ENCODE measurements at places on chromosomes 2 and 18.

GRCh38 chr2:173969886-173970285, 4.7 kb upstream of the SP3 start:
- DNase-seq = no peak

- no peak for DNase-seq
Measured at GRCh38 chr2:35391736-35392442, 963.7 kb upstream of the CRIM1 start.

- no peak for DNase-seq
Measured at GRCh38 chr2:72824224-72824842, 1.5 kb downstream of the EXOC6B start.

- DNase-seq = no peak
Measured at GRCh38 chr2:36408198-36408703, 52.7 kb downstream of the CRIM1 start.

DNA sequence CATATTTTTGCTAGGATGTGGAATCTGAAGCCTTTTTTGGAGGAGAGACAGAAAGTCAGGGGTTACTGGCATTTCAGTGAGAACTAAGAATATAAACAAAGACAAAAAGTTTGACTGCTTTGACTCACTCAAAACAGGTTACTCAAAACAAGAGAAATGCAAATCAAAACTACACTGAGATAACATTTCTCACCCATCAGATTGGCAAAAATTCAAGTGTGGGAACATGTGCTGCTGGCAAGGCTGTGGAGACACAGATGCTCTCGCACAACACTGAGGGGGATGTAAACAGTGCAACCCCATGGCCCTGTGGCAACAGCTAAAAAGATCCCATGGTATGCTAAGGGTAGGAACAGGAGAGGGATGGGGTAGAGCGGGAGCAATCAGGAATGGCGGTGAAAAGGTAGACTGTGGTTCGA, 86.6 kb downstream of the DTNB start:
- DNase-seq = no peak

DNA sequence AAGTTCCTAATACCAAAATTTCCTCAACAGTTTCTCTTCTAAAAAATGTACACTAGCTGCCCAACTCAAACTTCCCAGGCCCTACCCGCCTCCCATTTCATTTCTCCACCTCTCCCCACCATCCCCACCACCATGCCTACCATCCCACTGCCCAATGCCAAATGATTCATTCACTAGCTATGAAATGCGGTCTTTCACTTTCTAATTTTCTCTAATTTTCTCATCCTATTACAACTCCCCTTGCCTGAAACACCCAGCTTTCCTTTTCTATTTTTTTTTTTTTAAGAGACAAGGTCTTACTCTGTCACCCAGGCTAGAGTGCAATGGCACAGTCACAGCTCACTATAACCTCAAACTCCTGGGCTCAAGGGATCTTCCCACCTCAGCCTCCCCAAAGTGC, 38.4 kb downstream of the KIDINS220 start:
- DNase-seq = no peak

GRCh38 chr18:5107988-5108387, 89.1 kb downstream of the AKAIN1 start:
- no peak for DNase-seq

- no peak for DNase-seq
Measured at GRCh38 chr18:63438181-63438580, 15.9 kb upstream of the VPS4B start.

DNA sequence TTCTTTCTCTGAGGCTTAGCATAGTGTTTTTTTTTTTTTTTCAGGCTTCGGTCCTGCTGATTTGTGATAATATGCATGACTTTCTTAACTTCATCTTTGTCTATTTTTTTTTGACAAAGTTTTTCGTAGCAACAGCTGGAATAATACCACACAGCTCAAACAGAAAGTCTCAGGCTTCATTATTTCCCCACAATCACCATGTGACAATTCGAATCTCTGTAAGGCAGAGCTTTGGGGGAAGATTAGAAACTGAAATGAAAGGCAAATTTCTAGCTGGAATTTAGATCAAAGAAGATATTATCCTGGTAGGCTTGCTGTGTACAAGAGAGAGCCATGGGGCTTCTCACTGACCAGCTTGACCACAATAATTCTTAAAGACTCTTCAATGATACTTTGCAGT, 12.2 kb upstream of the CD28 start:
- no peak for DNase-seq

DNA sequence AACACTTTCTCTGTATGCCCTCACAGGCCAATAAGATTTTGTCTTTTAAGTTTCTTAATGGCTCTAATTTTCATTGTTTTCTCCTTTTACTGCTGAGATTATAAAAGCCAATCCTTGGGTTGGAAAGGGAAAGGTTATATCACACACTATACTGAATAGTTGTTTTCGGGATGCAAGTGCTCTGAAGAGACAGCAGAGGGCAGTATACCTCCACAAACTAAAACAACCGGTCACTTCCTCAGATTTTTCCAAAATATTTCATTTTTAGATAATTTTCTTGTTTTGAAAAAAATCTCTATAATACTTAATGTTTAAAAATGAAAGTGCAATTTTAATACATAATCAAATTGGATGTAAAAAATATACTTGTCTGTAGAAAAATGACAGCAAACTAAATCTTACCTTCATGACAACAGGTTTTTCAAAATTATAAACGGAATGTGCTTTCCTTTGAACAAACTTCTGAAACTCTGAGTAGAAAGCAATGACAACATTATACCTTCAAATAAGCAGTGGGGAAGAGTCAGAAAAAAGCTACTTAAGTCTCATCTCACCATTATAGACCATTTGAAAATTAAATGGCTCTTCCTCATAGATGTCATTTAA, 82.7 kb downstream of the ORC4 start:
- no peak for DNase-seq

DNA sequence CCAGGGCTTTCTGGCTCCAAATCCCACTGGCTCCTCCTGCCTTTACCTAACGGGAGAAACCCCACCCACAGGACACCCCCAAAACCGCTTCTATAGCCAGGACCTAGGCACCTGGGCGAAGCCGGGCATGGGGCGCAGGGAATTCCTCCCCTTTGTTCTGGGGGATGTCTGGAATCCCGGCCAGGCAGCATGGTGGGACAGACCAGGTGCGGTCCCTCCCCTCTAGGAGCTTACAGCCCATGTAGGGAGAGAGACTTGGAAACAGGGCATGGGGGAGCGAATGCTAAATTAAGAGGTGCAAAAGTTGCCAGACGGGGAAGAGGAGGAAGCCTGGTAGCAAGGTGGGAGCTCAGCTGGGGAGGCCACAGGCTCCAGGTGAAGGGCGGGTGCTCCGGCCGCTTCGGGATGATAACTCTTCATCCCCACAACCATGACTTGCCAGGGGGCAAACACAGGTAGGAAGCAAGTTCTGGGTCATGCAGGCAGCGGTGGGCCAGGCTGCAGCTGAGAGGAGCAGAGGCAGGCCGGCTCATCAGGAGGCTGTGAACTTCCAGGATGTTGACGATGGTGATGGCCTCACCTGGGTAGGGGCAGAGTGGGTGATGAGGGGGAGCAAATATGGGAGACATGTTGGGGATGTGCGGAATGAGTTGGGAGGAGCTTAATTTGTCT, 1.3 kb downstream of the TMEM37 start:
- no peak for DNase-seq

DNA sequence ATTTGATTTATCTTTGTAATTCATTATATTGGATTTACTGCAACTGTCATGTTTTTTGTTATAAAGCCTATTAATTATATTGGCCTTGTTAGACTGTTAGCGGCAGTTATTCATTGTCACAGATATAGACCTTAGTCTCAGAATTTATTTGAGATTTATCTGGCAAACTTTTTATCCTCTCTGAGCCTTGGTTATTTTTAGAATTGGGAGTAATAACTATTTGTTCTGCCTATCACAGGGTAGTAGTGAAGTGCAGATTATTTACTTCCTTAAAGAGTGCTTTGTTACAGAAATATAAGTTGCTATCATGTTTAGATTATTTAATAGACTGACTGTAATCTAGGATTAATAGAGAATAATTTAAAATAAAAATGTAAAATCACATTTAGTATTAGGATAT, 41.9 kb downstream of the AGPS start:
- no peak for DNase-seq

GRCh38 chr18:59718108-59718463, 20.9 kb upstream of the CCBE1 start:
- no peak for DNase-seq
